ENCODE measurements at places on chromosomes 1 and 21. TPM values are rescaled to one million over a fixed set of nuclear protein-coding genes. Genes with fewer than 3 reads are reported as not detected.
A peak's percentile ranks its signal among the peaks of the same experiment; 100 is the strongest.

GRCh38 chr1:46725736-46726108 is 6.8 kb upstream of the EFCAB14 start:
- DNase-seq = no peak

- DNase-seq = no peak
Observed at GRCh38 chr1:182366596-182366995, 25.0 kb downstream of the GLUL start.

GRCh38 chr1:3609769-3610526 is 1.4 kb downstream of the MEGF6 start:
- DNase-seq = no peak

GRCh38 chr1:22374001-22374400 is 77.7 kb upstream of the ZBTB40 start:
- no peak for DNase-seq

DNA sequence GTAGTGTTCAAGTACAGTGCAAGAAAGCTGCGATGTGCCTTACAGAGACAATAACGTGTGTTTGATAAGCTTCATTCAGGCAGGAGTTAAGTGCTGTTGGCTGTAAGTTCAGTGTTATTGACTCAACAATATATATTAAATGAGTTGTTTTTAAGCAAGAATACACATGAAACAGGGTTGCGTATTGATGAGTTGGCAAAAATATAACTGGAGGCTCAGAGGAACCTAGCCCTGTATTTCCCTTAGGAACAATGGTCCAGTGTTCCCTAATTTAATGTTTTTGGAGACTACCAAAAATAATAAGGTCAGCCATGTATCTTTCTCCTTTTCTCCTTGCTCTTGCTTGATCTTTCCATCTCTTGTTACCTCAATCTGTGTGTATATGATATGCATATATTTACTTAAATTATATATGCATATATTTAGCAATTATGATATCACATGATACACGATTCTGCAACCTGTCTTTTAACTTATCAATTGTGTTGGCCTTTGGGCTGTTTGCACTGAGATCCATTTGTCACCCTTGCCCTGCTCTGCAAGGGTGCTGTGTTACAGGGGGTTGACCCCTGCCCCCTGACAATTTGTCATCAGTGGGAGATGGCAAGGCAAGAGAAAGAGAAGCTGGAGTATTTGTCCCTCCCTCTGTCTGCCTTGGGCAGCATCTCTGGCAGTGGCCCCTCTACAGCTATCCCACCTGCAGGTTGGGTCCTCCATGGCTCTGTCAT is 109.7 kb downstream of the FGGY start:
- no peak for DNase-seq

Gene ZFYVE9
- total RNA-seq = 26.1 TPM

Gene CSF3R
- total RNA-seq = not detected

GRCh38 chr1:66606362-66607065 is 72.6 kb downstream of the SGIP1 start:
- no peak for DNase-seq

Gene FAM72D
- total RNA-seq = 9.9 TPM

DNA sequence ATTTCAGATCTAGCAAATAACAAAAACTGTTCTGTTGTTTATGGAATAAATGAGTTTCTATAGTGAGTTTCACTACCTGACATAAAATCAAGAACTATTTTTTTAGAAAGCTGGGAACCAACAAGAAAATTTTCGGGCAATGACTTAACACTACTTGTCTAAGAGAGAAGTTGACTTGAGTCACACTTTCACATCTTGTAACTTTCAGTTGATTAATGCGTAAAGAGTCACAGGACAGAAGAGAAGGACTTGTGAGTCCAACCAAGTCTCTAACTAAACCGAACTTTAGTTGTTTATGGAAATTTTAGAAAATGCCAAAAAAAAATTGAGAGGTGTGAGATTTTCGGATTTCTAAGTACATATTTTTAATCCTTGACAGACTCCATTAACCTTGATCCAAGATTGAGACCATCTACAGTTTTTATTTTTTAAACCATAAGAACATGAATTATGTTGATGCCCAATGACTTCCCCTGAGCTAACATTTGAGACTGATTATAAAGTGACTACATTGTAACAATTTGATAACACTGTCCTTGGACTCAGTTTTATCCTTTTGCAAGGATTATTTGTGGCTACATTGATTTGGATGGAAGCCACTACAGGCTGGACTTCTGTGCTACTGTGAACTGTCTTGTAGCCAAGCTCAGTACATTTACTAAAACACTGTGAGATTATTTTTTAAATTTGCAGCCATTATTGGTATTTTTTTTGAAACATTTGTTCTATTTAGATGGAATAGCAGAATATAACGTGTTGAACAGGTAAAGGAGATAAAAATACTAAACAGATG is 284.0 kb downstream of the PTPRC start:
- no peak for DNase-seq

DNA sequence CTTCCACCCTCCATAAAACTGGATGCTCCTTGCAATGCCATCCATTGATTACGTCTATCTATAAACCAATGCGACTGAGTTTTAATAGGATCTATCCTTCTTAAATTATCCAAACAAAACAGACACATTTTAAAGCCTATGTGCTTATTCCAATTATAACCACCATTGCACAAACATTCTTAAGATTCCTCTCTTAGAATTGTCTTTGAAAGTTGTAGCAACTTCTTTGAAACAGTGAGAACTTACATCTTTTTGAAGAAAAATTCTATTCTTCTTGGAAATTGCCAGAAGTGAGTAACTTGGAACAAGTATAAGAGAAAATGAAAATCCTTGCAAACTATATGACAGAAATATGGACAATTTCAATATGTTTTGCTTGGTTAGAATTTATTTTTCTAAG is at the start of gene KRTAP26-1:
TSS of gene KRTAP26-1 (minus strand) at position 101 of the 400 bp plus-strand sequence. CDS start 280 bp downstream, outside the sequence.
- DNase-seq = no peak

GRCh38 chr1:150121236-150121862 is 28.4 kb upstream of the PLEKHO1 start:
- no peak for DNase-seq

GRCh38 chr21:37396855-37397254 is 30.3 kb downstream of the DYRK1A start:
- no peak for DNase-seq

Gene GSTM5
- 0.02 TPM for total RNA-seq

- no peak for DNase-seq
Observed at GRCh38 chr1:159838715-159839114, 12.0 kb downstream of the SLAMF8 start.

DNA sequence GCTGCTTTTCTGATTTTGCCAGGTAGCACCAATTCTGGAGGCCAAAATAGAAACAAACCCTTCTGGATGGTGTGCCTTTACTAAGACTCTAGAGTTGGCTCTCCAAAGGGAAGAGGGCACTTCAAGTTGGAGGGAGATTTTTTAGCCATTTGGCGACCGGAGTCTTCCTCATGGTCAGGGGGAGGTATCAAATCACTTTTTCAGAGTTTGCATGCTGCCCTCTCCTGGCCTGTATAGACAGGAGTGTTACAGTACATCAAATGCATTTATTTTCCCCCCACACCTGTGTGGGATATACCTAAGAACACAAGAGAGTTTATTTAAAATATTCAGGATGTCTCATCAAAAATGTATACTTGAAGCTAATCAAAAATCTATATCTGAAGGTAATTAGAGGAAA is 3.2 kb downstream of the GREM2 start:
- DNase-seq = no peak

GRCh38 chr21:45993210-45994085 is 11.9 kb downstream of the COL6A1 start:
- DNase-seq = no peak

Gene FAM229A
- 4.2 TPM for total RNA-seq

Gene ARMH1
- not detected for total RNA-seq

DNA sequence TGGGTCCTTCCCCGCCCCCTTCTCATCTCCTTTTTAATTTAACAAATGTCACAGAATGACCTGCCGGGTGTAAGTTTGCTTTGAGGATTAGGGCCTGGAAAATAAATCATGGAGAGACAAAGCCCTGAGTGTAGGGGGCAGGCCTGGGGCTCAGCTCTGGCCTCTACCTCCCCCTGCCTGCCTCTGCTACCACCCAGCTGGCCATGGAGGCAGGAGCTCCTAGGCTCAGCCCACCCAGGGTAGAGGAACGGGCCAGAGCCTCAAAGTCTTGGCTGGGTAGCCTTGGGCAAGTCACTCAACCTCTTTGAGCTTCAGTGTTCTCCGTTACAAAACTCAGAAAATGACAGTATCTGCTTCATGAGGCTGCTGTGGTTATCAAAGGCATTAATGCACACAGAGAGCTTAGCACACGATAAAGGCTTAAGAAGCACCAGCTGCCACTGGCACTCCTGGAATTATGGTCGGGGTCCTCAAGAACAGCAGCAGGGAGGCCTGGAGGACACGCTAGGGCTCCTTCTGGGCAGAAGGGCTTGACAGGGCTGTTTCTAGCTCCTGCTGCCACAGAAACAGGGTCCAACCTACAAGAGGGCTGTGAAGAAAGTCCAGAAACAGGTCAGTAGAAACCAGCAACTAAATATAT is 39.0 kb downstream of the LRP8 start:
- DNase-seq = no peak

GRCh38 chr1:1777950-1778662 is at the start of gene NADK:
NADK (minus strand) TSS chr1:1778470; CDS start chr1:1765406, 13,064 bp downstream.
- DNase-seq = peak; percentile 86

Gene NR0B2
- not detected for total RNA-seq

DNA sequence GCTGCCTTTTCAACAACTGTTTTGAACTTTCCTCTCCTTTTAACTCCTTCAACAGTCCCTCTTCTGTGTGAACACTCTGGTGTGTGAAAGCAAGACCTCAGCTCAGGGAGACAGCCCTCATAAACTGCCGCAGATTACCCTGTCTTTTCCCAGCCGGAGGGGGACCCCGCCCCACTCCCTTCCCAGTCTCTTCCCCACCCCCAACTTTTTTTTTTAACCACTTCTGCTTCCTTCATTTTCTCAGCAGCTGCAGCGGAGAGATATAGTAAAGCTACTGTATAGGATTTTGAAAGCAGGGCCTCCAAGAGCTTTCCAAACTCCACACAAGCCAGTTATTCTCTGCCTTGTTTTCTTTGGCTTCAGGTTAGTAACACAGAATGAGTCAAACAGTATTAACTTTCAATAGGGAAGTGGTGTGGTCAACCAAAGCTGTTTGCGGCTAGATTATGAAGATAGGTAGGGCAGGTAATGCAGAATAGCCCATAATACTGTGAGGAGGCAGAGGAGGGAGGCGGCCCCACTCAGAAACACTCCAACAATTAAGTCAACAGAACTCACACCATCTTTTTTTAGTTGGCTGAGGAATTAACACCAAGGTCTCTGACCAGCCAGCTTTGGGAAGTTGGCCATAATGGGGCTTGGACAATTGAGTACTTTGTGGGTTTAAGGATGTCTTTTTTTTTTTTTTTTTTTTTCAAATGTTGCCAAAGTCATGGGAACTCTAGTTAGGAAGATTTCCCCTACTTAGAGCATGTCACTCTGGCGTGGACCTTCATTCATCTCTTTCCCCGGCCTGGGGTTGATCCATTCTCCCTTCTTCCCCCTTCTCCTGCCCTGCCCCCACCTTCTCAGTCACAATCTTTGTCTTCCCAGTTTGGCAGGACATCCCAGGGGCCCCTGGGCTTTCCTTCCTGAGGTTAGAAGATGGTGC is 177.0 kb downstream of the CLIC6 start:
- peak; percentile 89 for DNase-seq

DNA sequence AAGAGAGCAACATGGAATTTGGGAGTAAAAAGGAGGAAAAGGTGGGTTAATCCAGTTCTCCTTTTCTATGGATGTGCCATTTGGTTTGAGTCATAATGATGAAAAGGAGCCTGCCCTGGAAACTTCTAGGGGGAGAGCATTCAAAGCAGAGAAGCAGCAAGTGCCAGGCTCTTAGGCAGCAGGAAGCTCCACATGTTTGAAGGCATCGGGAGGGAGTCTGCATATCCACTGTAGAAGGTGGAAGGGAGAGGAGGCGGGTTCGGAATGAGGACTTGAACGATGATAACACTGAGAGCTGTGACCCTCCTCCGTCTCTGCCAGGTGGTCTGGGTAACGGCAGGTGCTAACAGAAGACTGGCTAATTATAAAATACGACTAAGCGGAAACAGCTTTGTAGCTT is 128.2 kb downstream of the RYR2 start:
- DNase-seq = no peak

GRCh38 chr1:38088366-38088765 is 41.8 kb upstream of the POU3F1 start:
- DNase-seq = no peak

Gene MAP10
- not detected for total RNA-seq

DNA sequence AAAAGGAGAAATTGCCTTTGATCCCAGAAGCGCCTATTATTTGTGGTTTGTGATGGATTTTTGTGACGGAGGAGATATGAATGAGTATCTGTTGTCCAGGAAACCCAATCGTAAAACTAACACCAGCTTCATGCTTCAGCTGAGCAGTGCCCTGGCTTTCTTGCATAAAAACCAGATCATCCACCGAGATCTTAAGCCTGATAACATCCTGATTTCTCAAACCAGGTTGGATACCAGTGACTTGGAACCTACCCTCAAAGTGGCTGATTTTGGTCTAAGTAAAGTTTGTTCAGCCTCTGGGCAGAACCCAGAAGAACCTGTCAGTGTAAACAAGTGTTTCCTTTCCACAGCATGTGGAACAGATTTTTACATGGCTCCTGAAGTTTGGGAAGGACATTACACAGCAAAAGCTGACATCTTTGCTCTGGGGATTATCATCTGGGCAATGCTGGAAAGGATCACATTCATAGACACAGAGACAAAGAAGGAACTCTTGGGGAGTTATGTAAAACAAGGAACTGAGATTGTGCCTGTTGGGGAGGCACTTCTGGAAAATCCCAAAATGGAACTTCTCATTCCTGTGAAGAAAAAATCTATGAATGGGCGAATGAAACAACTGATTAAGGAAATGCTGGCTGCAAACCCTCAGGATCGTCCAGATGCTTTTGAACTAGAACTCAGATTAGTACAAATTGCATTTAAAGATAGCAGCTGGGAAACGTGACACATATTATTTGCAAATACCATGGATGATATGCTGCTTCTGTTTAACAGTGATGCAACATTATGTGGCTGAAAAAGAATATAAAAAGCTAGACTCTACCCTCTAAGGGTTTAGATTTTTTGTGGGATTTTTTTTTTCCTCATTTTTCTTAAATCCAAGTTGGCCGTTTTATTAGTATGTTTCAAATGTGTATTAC is 10.5 kb downstream of the PDIK1L start:
- no peak for DNase-seq

GRCh38 chr1:199287647-199288046 is 648.8 kb downstream of the PTPRC start:
- no peak for DNase-seq

DNA sequence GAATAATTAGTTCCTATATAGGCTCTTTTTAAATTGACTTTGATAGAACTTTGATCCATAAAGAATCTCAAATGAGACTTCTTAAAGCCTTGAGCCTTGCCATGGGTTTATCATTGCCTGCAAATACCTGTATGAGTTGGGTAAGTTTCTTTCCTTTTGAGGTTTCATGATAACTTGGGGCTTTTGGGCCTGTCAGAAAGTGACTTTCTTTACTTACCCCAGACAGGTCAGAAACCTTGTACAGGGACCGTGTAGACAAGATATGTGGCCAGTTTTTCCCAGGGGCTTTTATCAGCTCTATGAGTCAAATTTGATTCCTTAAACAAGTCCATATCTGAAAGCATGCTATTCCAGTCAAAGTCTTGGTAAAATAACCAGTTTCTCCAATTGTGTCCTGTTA is 17.3 kb downstream of the KCTD3 start:
- DNase-seq = no peak

Gene ATP1A1
- total RNA-seq = 110 TPM

GRCh38 chr1:214213136-214213535 is 67.8 kb upstream of the SMYD2 start:
- DNase-seq = no peak

Gene CHRM3
- 0.47 TPM for total RNA-seq
